ENCODE measurements at places on chromosomes 1 and 21. TPM values are rescaled to one million over a fixed set of nuclear protein-coding genes. Genes with fewer than 3 reads are reported as not detected.

Gene C1QB
- 14.1 TPM for total RNA-seq

DNA sequence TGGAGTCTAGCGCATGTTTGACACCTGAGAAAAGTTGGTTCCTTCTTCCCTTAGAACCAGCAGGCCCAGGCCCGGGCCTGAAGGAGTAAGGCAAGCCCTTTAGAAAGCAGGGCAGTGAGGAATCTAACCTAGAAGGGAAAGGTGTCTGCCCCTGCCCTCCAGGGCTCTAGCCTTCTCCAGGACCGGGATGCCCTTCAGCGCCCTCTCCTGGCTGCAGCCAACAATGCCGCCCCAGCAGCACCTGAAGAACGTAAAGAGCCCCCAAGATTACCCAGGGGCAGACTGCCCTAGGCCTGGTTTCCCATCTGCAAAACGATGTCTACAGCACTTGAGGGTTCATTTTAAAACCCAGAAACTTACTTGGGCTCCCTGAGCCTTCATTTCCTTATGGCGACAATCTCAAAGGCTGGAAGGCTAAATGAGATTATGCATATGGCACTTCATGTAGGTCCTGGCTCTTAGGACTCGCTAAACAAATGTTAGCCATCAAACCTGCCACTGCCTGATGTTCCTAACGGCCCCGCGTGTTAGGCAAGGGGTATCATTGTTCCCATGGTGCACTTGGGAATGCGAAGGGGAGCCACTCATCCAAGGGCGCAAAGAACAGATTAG lies 106.7 kb upstream of the KLHDC7A start:
- no peak for DNase-seq

Gene OR14A16
- not detected for total RNA-seq

DNA sequence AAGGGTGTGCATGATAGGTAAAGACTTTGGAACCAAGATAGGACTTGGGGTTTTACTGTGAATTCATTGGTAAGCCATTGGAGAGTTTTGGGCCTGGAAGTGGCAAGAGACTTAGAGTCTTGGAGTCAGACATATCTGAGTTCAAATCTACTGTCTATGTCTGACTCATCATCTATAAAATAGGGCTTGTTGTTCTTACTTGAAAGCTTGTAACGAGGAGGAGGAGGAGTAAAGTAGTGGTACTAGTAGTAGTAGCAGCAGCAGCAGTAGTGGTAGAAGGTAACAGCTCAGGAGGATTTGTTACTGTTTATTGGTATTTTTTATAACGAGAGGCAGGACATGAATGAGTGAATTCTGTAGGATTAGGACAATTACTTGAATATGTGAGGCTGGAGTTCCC lies 62.7 kb downstream of the CACHD1 start:
- DNase-seq: no peak

- no peak for DNase-seq
These were observed 10.7 kb upstream of the FHAD1 start for GRCh38 chr1:15236321-15236721.

- no peak for DNase-seq
These were observed 59.7 kb upstream of the CACHD1 start for GRCh38 chr1:64410217-64410616.

Gene VCAM1
- total RNA-seq: 55.3 TPM

Gene NDUFV3
- total RNA-seq: 37.9 TPM

Gene NBPF10
- 4.1 TPM for total RNA-seq

DNA sequence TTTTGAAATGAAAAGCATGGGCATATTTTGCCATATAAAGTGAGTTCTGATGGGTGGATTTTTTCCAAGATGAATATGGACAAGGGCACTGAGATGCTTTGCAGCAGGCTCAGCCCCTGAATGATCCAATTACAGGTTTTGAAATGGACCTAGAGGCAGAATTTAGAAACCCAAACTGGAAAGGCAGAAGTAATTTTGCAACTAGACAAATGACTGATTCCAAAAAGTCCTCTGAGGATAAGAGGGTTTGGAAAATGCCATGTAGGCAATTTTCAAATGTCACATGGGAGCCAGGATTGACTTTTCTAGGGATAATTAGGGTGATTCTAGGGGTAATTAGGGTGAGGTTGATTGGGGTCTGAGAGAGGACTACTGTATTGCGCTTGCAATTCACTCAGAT lies 148.9 kb upstream of the ZNF648 start:
- DNase-seq: no peak

Gene ZNF683
- not detected for total RNA-seq

GRCh38 chr1:62355095-62355494 lies 35.9 kb upstream of the KANK4 start:
- DNase-seq: no peak

DNA sequence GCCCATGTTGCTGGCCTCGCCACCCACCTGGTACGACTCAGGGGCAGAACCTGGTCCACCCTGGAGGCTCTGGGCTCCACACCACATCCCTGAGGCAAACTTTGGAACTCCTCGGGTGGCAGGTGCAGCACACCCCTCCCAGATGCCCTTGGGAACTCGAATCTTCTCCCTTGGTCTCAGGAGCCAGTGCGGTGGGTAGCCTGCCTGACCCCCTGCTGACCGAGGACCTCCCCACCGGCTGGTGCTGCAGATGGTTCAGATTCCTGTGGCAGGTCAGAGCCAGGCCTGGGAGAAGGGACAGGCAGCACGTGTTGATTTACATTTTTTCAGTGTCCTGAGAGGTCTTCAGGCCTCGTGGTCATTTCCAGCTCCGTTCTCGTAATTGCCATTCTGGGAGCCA lies 6.3 kb upstream of the CFAP410 start:
- DNase-seq: no peak

Gene PATJ
- 34.5 TPM for total RNA-seq

- DNase-seq: no peak
These were observed 1.2 kb upstream of the CENPS start for GRCh38 chr1:10428984-10429383.

DNA sequence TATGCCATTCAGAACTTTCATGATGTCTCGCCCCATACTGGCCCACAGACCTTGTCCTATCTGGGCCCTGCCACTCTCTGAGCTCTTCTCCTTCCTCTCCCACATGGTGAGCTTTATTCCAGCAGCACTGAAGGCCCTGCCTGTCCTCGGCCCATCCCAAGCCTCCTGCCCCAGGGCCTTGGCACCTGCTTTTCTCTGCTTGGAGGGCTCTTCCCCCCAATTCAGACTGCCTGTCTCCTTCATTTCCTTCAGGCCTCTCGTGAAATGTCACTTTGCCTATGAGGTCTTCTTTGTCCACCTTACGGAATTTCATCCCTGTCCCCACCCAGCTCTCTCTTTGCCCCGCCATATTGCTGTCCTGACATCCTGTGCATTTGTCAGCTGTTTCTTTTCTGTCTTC lies 191.7 kb upstream of the POU3F1 start:
- DNase-seq: no peak

- no peak for DNase-seq
These were observed 36.6 kb downstream of the TNFSF18 start for GRCh38 chr1:173014160-173014559.

- no peak for DNase-seq
These were observed 535.8 kb upstream of the DAB1 start for GRCh38 chr1:57959531-57960241.

GRCh38 chr1:202852163-202852904 lies 36.6 kb downstream of the RABIF start:
- DNase-seq: no peak

All from skin of body (tissue), 3 donors.